ENCODE measurements at places on chromosomes 3 and 15.
A peak's percentile ranks its signal among the peaks of the same experiment; 100 is the strongest.

- no peak for DNase-seq
Measured at GRCh38 chr3:61108247-61109019, 142.8 kb downstream of the FHIT start.

DNA sequence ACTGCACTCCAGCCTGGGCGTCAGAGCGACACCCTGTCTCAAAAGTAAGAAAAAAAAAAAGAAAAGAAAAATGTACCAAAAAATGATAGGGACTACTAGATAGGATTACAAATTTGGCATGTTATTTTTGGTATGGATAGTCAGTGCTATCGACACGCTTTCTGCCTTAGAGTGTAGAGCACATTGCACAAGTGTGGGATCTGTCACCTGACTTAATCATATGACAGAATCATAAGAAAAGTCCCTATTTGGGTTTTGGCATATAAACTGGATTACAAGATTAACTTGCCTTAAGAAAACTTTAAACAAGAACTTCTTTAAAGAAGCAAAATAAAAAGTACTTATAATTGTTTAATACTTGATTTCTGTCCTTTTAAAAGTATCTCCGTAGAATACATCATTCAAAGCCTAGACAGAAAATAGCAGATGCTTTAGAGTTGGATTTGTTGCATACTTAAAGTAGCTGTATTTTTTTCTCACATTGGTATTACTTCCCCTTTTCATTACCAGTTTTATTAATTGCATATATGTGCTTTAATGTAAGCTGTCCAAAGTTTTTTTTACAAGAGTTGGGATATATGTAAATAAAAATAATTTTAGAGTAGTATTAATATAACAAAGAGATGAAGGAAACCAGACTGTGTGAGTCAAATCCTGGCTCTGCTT lies 7.8 kb downstream of the ATP6V1A start:
- no peak for DNase-seq

- DNase-seq, result no peak
Measured at GRCh38 chr3:128311441-128311844, 155.2 kb downstream of the DNAJB8 start.

GRCh38 chr3:137988152-137988551 lies 21.8 kb upstream of the CLDN18 start:
- DNase-seq, result no peak

DNA sequence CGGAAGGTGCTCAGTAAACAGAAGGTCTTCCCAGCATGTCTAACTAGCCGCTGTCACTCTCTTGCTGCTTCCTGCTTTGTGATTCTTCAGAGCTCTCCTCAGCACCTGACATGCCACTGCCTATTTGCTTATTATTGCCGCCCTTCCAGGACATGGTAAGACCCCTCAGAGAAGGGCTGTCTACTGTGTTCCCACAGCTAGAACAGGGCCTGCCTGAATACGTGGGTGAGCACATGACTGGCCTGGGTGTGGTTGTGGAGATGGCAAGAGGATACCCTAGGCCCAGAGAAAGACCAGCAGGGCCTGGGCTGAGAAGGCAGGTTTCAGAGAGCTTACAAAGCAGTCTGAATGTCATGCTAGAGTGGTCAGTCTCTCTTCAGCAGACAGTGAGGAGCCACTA lies 2.4 kb upstream of the EPHB1 start:
- no peak for DNase-seq

DNA sequence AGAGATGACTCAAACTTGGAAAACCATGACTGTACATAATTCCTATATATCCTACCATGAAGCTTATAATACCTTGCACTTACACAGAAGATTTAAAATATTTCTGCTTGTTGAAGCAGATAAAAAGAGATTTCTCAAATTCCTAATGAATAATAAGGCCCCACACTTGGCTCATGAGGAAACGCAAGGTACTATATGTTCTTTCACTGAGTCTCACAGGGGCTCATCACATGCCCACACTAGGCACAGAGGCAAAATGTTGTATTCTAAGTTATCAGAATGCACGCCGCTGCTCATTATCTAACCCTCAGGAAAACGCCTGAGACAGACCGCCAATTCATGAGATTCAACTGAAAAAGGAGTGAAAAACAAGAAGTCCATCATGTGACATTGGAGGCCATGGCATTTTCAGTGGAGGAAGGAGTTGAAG lies 5.6 kb downstream of the MYO1E start:
- no peak for DNase-seq

GRCh38 chr3:70501561-70501960 lies 189.1 kb upstream of the MDFIC2 start:
- DNase-seq, result no peak

- no peak for DNase-seq
Measured at GRCh38 chr3:51941463-51941797, 274 bp downstream of the RRP9 start.

GRCh38 chr3:117842086-117842485 lies 1132.5 kb downstream of the TUSC7 start:
- no peak for DNase-seq

DNA sequence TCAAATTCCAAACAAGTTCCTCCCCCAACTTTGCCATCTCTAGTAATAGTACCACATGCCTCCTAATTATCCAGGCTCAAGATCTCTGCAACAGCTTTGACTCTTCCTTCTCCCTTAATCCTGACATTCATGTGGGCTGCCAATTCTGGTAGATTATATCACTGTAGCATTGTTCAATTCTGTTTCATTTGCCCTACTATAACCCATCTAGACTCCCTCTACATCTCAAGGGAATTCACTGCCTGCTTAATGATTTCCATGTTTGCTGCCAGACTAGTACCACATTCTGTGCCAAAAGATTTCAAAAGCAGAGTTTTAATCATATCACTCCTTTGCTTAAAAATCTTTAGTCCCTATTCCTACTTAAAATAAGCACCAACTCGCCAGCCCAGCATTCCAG lies 34.6 kb upstream of the PPIB start:
- DNase-seq, result no peak

- no peak for DNase-seq
Measured at GRCh38 chr15:77945566-77945965, 131.9 kb downstream of the TBC1D2B start.

DNA sequence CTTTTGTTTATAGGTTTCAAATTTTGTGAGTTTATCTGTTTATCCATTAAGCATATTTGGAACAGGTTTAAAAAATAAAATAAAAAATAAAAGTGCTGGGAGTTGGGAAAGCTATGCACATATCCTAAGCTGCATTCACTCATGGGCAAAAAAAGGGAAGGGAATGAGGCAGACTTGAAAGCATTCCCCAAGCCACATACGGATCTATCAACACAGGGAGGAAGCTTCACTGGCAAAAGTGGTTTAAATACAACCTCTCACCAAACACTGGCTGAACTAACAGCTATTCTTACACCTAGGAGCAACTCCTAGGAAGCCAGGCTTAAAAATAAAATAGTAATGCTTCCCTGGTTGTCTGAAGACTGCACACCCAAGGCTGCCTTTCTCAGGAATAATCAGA lies 101.2 kb downstream of the PCCB start:
- no peak for DNase-seq

DNA sequence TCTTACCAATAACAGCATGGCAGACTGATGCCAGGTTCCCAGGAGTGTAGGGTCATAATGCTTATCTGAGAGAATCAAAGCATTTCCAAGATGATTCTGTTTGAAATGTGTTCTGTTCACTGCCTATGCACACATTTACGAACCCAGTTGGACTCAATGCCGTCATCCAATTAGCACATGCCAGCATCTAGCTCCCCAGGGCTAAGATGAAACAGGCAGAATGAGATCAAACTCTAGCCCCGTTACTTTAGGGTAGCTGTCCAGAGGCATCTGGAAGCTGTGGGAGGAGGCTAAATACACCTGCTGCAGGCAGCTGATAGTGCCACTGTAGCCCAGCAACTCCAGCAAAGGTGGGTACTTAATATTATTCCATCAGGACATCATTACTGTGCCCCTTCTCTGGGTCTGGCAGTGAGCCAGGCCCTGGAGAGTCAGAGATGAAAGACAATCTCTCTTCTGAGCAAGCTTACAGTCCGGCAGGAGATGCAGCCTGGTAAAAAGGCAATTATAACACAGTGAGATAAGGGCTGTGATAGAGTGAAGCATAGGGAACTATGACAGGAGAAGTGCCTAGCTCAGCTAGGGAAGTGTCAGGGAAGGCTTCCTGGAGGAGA lies 156.4 kb upstream of the PPP2R3A start:
- DNase-seq, result no peak

GRCh38 chr15:60116456-60117089 lies 112.5 kb downstream of the FOXB1 start:
- no peak for DNase-seq

GRCh38 chr15:74326746-74327145 lies 40.7 kb downstream of the CYP11A1 start:
- no peak for DNase-seq

DNA sequence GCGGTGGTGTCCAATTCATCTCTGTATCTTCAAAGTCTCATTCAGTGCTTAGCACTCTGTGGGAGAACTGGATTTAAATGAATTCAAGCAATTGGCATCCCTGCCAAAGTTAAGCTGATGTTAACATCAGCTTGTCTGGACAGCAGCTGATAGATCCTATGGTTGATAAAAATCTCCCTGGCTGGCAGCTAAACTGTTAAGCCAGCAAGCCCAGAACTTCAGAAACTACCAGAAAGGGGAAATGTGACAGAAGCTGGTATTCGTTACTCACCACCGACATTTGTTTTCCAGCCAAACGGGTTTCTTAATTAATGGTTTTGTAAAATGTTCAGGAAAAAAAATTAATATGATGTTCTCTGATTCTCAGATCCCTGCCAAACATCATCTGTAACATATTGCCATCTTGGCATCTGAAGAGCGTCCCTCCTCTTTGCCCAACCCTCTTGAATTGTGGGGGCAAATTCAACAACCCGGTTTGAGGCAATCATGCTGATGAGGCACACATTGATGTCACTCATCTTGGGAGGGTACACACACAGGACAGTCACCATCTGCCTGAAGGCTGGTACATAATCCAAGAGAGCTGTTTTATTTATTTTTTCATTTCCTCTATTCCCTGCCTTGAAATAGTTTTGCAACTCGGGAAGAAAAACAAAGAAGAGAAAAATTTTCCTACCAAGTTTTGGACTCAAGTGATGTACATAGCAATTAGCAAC lies 76.3 kb upstream of the ABHD17C start:
- DNase-seq, result no peak

DNA sequence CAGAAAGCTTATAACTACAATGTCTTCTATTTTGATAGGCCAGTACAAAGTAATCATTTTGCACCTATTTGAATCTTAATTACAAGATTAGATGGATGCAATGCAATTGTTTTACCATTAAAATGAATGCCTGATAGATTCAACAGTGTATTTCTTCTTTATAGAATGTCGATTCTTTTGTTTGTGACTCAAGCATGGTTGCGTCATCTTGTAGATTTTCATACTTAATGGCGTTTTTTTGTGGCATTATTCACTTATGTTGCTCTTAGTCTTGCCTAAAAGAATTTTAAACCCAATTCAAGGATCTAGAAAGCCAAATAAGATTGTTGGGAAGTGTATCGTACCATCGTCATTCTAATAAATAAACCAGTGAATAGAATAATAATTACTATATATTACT lies 21.4 kb downstream of the ZBTB38 start:
- DNase-seq, result no peak

DNA sequence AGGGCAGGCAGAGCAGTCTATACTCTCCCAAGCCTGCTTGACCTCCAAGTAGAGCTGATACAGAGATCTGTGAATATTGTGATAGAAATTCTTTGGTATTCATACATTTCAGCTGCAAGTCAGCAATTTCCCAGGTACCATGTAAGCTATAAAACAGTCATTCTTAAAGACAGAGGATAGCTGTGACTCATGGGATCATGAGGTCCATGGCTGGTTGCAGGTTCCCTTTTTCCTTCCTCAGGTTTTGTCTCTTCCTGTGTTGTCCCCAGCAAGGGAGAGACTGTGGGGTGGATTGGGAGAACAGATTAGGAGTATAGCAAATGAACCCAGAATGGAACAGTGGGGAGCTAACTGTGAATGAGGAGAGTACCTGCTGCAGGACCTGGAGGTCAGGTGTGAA lies 5.4 kb upstream of the P4HTM start:
- no peak for DNase-seq

DNA sequence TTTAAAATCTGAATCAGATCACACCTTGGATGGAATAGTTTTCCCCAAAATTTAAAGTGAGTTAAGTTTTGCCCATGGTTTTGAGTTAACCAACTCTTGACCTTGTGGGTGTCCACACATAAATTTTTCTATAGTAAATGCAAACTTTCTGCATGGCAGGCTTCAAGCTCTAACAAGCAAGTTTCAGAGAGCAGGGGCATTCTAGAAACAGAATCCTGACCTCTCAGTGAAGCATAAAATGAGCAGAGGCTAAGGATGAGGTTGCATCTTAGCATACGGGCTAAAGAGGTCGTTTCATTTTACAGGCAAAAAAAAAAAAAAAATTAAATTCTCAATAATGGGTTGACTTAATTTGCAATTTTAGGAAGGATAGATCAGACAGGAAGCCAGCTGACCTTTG lies 32.1 kb downstream of the CDC25A start:
- no peak for DNase-seq

DNA sequence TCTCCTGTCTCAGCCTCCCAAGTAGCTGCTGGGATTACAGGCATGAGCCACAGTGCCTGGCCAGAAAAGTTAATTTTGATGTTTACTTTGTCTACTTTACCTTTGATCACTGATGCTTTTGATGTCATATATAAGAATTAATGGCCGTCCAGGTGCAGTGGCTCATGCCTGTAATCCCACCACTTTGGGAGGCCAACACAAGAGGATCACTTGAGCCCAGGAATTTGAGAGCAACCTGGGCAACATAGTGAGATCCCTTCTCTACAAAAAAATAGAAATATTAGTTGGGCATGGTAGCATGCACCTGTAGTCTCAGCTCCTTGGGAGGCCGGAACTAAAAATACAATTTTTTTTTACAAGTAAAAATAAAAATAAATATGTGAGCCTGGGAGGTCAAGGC lies 6.8 kb upstream of the INO80 start:
- DNase-seq, result no peak

DNA sequence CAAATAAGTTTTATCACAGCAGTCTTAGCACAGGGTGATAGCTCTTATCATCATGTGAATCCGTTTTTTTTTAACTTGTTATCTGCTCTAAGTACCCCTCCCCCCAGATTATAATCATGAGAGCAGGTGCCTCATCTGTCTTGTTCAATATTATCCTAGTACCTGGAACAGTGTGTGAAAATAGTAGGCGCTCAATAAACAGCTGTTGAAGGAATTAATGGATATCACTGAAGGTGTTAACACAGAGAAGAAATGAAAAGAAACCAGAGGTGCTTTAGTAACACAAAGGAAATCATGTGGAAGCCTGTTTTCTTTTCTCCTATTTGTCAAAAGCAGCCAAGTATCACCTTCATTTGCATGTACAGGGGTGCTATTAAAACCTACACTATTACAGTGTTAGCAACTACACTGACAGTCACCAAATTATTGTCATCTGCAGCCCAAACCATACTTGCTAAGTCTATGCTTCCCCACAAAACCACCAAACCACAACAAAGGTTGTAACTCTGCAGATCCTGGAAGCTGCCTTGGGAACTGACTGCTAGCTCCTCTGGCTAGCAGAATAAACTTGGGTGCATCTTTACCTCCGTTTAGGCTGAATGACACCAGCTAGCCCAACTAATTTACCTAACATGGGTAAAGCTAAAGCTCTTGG lies 2.9 kb downstream of the XPC start:
- peak; percentile 32 for DNase-seq

Measured in stimulated activated naive CD8-positive, alpha-beta T cell treated with anti-CD3 and anti-CD28 coated beads, Interleukin-15, Interleukin-2, amounts not matched to agents 100 U/mL and 50 U/mL, for 24 hours (primary cell).